Putamen (tissue), 1 donor: ENCODE measurements at places on chromosomes 3 and 15.

DNA sequence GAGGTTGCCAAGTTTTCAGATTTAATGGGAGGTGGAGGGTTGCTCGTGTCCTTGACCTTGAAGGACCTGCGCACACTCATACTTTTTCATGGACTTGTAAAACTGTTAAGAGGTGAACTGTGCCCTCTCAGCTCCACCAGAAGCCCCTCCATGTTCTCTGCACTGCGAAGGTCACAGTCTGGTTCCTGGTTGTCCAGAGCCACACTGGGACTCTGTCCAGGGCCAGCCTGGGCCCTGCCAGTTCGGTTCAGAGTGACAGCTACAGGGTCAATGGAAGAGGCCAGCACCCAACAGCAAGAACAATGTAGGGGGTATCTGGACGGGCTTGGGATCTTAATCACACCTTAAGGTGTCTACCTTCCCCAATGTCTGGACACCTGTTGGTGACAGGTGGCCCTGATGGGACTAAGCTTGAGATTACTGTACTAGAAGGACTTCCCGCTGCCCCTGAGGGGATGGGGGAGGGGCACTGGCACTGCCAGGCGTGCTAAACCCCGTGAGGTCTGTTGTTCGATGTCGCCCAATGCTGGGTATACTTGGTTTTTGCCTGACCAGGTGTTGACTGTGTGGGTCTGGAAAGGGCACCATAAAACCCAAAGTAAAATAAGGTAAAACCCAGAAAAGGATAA, 34.7 kb downstream of the GRK7 start:
- DNase-seq = no peak

DNA sequence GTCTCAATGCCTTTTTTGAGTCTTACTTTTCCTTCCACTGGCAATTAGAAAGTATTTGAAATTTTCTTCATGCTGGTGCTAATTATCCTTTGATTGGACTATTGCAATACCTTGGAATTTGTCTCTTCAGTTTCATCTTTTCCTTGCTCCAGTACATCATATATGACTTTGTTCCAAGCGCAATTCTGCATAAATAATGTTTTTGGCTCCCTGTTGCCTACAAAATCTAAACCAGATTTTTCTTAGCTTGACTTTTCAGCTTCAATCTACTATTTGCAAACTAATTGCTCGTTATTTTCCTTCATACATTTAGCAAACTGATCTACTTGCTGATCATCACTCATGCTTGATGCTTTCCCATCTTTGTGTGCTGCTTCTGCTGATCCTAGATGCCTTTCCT, 230.8 kb upstream of the GPR149 start:
- no peak for DNase-seq

- no peak for DNase-seq
These were observed 293.3 kb upstream of the THBS1 start for GRCh38 chr15:39287322-39288195.

- DNase-seq = no peak
These were observed 60.2 kb upstream of the TSEN2 start for GRCh38 chr3:12423918-12424630.

- no peak for DNase-seq
These were observed 5.7 kb downstream of the PLEKHO2 start for GRCh38 chr15:64847448-64847847.

DNA sequence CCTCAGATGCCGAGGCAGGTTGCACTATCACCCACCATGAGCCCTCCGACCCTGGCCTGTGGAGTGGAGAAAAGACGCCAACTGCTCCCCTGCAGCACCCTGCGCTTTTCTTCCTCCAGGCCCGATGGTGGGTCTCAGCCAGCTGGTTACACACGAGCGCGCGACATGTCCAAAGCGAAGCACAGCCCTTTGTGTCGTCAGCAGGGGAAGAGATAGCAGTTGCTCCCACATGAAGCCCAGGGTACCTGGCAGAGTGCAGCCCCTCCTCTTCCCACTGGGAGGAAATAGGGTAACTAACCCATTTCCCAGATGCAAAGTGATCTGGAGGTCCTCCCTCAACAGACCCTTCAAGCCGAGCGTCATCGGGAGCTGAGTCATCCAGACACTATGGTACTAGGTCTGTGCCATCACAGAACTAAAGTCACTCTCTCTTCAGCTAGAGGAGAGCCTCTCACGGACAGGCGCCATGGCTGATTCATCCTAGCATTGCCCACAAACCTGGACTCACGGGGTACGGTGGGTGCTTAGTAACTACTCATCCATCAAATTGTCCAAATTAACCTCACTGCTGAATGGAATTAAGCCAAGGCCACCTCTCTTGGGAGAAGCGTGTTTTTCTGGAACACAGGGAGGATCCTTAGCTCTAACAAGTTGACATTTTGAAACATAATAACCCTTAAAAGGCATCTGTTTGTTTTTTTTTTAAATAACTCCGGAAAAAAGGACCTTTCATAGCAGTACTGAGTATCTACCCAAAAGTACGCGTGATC, 45.2 kb upstream of the BDH1 start:
- DNase-seq = no peak

GRCh38 chr3:86967062-86967461, 23.9 kb downstream of the VGLL3 start:
- no peak for DNase-seq
